NB4 (cell line): ENCODE measurements at places on chromosomes 12 and 14.

- DNase-seq = no peak
These were observed 441.1 kb downstream of the ETNK1 start for GRCh38 chr12:23066095-23066494.

GRCh38 chr14:104271391-104271790 lies 133.0 kb downstream of the KIF26A start:
- no peak for DNase-seq

- DNase-seq = peak; percentile 54
These were observed 527.3 kb upstream of the CCDC196 start for GRCh38 chr14:65958664-65959562.

DNA sequence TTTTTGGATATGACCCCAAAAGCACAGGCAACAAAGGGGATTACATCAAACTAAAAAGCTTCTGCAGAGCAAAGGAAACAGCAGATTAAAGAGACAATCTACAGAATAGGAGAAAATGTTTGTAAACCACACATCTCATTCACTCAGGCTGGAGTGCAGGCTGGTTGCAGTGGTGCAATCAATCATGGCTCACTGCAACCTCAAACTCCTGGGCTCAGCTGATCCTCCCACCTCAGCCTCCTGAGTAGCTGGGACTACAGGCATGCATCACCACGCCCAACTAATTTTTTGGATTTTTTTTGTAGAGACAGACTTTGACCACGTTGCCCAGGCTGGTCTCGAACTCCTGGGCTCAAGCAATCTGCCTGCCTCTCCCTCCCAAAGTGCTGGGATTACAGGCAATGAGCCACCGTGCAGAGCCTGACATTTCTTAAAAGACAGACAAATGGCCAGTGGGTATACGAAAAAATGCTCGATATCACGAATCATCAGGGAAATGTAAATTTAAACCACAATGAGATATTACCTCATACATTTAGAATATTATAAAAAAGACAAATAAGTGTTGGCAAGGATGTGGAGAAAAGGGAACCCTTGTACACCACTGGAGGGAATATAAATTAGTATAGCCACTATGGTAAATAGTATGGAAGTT lies 9.8 kb downstream of the NCKAP5L start:
- DNase-seq = peak; percentile 54

- no peak for DNase-seq
These were observed 53.0 kb downstream of the TRIM9 start for GRCh38 chr14:51041883-51042282.

DNA sequence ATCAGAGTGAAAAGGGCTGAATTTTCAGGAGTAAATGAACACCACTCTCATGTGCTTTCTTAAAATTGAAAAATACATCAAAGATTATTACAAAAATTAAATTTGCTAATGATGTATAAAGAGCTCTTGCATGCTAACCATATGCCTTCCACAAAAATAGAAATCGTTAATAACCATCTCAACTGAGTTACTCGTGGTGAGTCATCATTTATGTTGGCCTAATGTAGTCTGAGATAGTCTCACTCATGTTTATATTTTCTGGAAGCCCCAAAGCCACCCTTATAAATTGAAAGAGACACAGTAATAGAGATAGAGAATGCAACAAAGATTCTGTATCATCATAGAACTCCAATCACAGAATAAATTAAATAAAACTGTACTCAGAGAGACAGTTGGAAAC lies 131.2 kb downstream of the KCNH5 start:
- DNase-seq = no peak

DNA sequence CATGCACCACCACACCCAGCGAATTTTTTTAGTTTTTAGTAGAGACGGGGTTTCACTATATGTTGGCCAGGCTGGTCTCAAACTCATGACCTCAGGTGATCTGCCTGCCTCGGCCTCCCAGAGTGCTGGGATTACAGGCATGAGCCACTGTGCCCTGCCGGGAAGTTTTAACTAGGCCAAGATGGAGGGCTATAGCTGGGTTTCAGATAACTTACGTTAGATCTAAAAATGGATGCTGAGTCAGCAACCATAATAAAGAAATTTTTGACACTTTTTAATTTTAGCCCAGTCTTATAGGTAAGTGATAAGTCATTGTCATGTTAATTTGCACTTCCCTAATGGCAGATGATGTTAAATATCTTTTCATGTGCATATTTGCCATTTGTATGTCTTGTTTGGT lies 14.4 kb downstream of the ZDHHC17 start:
- DNase-seq = no peak

GRCh38 chr14:80954687-80955299 lies 628 bp upstream of the TSHR start:
- peak; percentile 70 for DNase-seq

- DNase-seq = peak; percentile 78
These were observed 9.9 kb upstream of the LYZ start for GRCh38 chr12:69338120-69338859.

DNA sequence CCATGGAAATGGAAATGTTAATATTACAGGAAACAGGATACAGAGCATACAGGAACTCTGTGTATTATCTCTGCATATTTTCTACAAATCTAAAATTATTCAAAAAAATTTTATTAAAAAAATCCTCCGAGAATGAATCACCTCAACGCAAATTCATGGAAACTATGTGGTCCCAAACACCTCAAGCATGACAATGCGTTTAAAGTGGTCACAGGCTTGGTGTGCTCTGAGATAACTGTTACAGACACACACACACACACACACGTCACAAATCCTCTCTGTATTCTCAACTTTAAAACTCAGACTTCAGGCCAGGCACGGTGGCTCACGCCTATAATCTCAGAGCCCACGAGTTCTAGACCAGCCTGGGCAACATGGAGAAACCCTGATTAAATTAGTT lies 45.3 kb upstream of the MTERF2 start:
- DNase-seq = no peak

DNA sequence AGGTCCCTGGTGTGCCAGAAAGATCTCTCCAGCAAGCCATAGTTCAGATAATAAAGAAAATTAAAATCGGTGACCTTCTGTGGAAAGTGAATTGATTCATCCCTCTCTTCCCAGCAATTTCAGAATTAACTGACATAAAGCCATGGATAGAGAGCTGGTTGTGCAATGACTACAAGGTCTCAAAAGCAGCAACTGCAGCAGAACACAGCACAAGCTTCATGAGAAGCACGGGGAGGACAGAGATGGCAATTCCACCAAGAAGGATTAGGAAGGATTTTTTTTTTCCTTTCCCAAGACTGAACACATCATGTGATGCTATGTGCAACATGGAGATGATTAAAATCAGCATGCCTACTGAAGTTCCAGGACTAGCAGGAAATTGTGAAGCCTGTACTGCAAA lies 154.9 kb upstream of the PLEKHG7 start:
- no peak for DNase-seq
